ENCODE measurements at places on chromosomes 16 and 17. TPM values are rescaled to one million over a fixed set of nuclear protein-coding genes. Genes with fewer than 3 reads are reported as not detected.

The SEC14L5 gene
- total RNA-seq = 0.20 TPM

GRCh38 chr16:57567691-57568090, 25.2 kb downstream of the ADGRG5 start:
- peaks cover 3% of the 10 kb centered on the region for H3K4me1 ChIP-seq
- H3K36me3 ChIP-seq = peaks cover 35% of the 10 kb centered on the region
- H3K27ac ChIP-seq = no peak overlapping the region
- no peak for DNase-seq
- H3K4me3 ChIP-seq = no peak overlapping the region

- H3K4me3 ChIP-seq = no peak overlapping the region
- no peak for DNase-seq
These were observed 66.9 kb upstream of the N4BP1 start for GRCh38 chr16:48676836-48677235.

The KRTAP16-1 gene
- total RNA-seq = not detected

DNA sequence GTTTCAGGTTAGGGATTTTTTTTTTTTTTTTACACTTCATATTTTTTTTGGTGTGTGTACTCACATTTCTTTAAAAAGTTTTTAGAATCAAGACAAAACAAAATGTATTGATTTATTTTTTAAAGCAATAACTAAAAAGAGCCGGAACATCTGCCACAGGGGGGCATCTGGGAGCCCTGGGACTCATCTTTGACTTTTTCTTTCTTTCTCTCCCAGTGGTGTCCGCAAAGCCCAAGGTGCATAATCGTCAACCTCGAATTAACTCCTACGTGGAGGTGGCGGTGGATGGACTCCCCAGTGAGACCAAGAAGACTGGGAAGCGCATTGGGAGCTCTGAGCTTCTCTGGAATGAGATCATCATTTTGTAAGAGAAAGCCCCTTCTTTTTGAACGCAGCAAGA, 36.3 kb downstream of the WWP2 start:
- H3K27ac ChIP-seq = no peak overlapping the region
- DNase-seq = no peak
- H3K4me3 ChIP-seq = no peak overlapping the region
- H3K4me1 ChIP-seq = peaks cover 1% of the 10 kb centered on the region

GRCh38 chr16:49876716-49877129, 20.8 kb upstream of the ZNF423 start:
- no peak overlapping the region for H3K4me3 ChIP-seq
- no peak overlapping the region for H3K27ac ChIP-seq
- no peaks in the 10 kb centered on the region for H3K4me1 ChIP-seq
- no peaks in the 10 kb centered on the region for H3K36me3 ChIP-seq
- H3K27me3 ChIP-seq = peaks cover 33% of the 10 kb centered on the region

DNA sequence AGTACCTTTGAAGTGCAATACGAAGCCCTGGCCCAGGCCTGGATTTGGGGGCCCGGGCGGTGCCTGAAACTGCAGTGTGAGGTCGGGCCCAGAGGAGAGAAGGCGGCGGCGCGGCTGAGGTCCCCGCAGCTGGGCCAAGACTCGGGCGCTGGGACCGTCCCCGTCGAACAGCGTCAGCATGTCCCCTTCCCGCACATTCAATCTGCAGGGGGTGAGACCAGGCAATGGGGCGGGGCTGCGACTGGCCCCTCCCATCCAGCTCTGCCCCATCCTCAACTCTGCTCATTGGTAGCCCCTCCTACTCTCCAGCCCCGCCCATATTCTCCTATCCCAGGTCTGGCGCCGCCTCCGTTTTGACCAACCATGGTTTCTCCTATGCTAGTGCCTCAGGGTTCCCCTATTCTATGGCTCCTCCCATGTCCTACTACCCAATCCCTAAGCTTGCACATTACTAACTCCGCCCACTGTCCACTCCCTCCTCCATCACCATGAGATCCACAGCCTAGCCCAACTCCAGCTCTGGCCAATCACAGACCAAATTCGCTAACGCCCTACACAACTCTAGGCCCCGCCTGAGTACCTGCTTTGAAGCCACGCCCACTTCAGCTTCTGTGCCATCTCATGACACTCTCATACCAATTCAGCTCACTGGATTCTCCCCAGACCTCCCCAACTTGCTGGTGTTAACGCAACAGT, 14.4 kb upstream of the CDIPT start:
- no peak overlapping the region for H3K27ac ChIP-seq
- peak overlapping the region; percentile 64 for H3K4me3 ChIP-seq
- no peaks in the 10 kb centered on the region for H3K36me3 ChIP-seq
- peaks cover 28% of the 10 kb centered on the region for H3K27me3 ChIP-seq
- DNase-seq = peak; percentile 48

DNA sequence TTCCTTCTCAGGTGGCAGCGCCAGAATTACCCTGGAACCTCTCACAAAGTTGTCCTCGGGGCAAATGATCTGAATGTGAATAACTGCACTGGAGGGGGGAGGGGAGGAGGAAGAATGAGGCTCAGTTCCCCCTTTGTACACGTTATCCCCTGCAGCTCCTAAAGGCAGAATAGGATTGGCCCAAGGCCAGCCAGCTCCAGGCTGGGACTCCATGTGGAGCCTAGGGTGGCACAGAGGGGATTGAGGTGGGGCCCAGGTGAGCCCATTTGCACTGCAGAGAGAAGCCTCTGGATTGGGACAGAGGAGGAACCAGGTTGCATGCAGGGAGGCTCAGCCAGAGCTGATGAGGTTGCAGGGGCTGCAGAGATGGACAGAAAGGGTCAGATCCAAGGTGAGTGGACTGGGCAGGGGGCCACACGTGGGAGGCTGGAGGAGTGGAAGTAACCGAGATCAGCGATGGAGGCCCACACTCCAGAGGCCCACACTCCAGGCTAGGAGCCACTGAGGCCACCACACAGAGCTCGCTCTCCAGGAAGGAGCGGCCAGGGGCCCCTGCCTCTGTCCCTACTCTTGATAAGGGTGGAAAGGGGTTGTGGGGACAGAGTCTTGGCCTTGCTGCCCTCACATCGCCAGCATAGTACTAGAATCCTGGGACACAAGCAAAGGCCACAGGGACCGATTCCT, 78.6 kb downstream of the RBFOX3 start:
- H3K27me3 ChIP-seq = peaks cover 4% of the 10 kb centered on the region
- peak; percentile 18 for DNase-seq
- no peaks in the 10 kb centered on the region for H3K36me3 ChIP-seq
- no peak overlapping the region for H3K4me3 ChIP-seq
- H3K27ac ChIP-seq = no peak overlapping the region

The PRM1 gene
- total RNA-seq = not detected

The RHBDF2 gene
- total RNA-seq = 65.1 TPM

GRCh38 chr17:8287651-8288335, 677 bp upstream of the RANGRF start:
- H3K4me3 ChIP-seq = peak overlapping the region; percentile 99
- no peaks in the 10 kb centered on the region for H3K27me3 ChIP-seq
- no peak for DNase-seq
- H3K27ac ChIP-seq = peak overlapping the region; percentile 96

The SLC38A8 gene
- not detected for total RNA-seq

The COX6A2 gene
- total RNA-seq = not detected

DNA sequence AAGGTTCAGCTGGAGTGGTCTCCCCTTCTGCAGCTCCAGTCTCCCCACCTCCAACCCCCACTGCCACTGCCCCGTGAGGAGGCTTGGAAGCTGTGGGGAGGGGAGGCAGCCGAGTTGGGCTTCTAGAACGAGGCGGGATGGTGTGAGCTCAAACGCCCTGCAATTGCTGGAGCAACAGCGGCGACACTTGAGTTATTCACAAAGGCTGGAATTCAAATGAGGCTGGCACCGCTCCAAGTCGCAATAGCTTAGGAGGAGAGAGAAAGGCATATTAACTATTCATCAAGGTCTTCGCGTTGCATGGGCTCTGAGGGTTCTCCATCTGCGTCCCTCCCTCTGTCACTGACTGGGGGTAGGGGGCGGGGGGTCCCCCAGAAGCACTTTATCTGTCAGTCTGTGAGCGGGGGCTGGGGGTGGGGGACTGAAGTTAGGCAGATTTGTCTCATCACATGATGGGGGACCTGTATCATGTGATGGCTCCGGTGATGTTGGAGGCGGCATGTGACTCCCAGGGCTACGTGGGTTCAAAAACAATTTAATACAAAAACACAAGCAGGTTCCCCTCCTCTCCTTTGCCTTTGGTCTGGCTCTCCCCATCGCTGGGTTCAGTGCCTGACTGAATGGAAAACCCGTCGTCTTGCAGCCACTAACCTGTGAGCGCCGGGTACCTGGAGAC, 70.5 kb downstream of the RBBP6 start:
- no peaks in the 10 kb centered on the region for H3K4me1 ChIP-seq
- peaks cover 51% of the 10 kb centered on the region for H3K27me3 ChIP-seq
- DNase-seq = no peak
- no peak overlapping the region for H3K4me3 ChIP-seq
- no peak overlapping the region for H3K27ac ChIP-seq

- H3K4me3 ChIP-seq = peak overlapping the region; percentile 89
- peaks cover 25% of the 10 kb centered on the region for H3K4me1 ChIP-seq
- H3K36me3 ChIP-seq = peaks cover 3% of the 10 kb centered on the region
- H3K27ac ChIP-seq = peak overlapping the region; percentile 90
These were observed 589 bp downstream of the XYLT2 start for GRCh38 chr17:50346313-50347116.

DNA sequence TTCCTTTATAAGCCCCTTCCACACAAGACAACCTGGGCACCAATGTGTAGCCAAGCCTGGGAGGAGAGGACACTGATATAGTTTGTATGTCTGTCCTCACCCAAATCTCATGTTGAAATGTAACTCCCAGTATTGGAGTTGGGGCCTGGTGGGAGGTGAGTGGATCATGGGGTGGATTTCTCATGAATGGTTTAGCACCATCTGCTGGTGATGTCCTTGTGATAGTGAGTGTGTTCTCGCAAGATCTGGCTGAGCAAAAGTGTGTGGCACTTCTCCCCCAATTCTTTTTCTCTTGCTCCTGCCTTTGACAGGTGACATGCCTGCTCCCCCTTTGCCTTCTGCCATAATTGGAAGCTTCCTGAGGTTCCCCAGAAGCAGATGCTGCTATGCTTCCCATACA, 135.8 kb downstream of the USP31 start:
- no peak overlapping the region for H3K4me3 ChIP-seq
- no peak overlapping the region for H3K27ac ChIP-seq
- peaks cover 9% of the 10 kb centered on the region for H3K27me3 ChIP-seq
- DNase-seq = no peak
- no peaks in the 10 kb centered on the region for H3K4me1 ChIP-seq
- H3K36me3 ChIP-seq = no peaks in the 10 kb centered on the region

DNA sequence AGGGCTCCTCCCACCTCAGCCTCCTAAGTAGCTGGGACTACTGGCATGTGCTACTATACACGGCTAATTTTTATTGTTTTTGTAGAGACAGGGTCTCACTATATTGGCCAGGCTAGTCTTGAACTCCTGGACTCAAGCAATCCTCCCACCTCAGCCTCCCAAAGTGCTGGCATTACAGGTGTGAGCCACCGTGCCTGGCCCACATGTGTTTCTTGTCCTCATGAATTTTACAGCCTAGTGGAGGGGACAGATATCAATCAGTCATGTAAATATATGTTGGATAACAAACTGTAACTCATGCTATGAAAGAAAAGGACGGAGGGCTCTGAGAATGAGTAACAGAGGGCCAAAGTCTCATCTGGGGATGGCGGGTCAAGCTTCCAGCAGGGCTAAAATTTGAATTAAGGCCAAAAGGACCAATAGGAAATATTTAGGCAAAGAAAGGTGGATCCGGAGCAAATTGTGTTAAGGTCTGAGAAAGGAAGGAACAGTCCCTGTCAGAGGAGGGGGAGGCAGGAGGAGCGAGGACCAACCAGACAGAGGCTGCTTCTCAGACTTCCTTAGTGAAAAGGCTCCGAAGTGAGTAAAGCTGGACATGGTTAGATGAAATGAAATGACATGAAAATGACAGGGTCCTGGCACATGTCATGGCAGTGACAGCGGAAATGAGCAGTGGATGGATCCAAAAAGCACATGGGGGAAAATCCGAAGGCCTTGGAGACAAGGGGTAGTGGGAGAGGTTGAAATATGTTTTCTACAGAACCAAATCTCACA, 3.8 kb downstream of the PDZD9 start:
- H3K27ac ChIP-seq = no peak overlapping the region
- H3K27me3 ChIP-seq = no peaks in the 10 kb centered on the region
- no peak overlapping the region for H3K4me3 ChIP-seq
- no peak for DNase-seq

GRCh38 chr16:27199235-27199586, 4.1 kb upstream of the KDM8 start:
- H3K27ac ChIP-seq = peak overlapping the region; percentile 74
- peaks cover 53% of the 10 kb centered on the region for H3K4me1 ChIP-seq
- no peaks in the 10 kb centered on the region for H3K27me3 ChIP-seq

DNA sequence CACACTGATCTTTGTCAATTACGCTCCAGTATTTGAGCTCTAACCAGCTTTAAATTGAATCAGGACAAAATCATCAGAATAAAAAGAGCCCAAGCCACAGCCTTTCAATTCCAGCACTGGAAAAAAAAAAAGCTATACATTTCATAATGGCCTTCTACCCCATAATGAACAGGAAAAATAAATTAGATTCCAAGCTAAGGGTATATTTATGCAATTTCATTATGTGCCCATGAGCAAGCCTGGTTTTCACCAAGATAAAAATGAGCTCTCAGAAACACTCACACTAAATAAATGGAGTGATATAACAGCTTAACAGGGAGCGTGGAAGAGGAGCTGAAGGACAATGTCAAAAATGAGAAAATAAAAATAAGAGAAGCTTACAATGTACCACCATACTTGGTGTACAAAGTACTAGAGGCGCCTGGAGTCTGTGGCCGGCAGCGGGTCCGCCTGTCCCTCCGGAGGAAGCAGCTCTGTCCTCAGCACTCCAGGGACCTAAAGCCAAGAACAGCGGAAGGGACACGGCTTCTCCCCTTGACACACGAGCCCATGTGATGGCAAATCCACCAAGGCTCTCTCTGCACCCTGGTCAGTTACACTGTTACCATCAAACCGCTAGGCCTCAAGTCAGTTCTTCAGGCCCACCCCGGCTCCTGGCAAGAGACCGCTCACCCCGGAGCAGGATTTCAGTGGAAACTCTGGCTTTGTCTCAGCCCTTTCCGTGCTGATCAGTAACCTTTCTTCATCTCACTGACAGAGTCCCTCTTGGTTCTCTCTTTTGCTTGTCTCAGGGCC, 69.6 kb downstream of the RBFOX3 start:
- H3K4me3 ChIP-seq = no peak overlapping the region
- DNase-seq = no peak
- no peaks in the 10 kb centered on the region for H3K27me3 ChIP-seq
- H3K27ac ChIP-seq = no peak overlapping the region

DNA sequence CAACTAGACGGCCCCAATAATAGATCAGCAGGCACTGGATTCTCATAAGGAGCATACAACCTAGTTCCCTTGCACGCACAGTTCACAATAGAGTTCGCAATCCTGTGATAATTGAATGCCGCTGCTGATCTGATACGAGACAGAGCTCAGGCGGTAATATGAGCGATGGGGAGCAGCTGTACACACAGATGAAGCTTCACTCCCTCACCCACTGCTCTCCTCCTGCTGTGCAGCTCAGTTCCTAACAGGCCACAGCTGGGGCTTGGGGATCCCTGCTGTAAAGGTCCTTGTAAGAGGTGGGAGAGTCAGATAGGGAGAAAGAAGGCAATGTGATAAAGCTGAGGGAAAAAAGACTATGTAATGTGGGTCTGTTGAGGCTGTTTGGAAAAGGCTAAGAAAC, 577.5 kb downstream of the RBFOX1 start:
- DNase-seq = no peak
- no peaks in the 10 kb centered on the region for H3K36me3 ChIP-seq
- no peak overlapping the region for H3K27ac ChIP-seq
- no peaks in the 10 kb centered on the region for H3K27me3 ChIP-seq
- no peaks in the 10 kb centered on the region for H3K4me1 ChIP-seq
